ENCODE measurements at places on chromosomes 2 and 18.
A peak's percentile ranks its signal among the peaks of the same experiment; 100 is the strongest.

GRCh38 chr2:47359375-47359868, 43.5 kb upstream of the MSH2 start:
- H3K27ac ChIP-seq = no peak overlapping the region
- no peaks in the 10 kb centered on the region for H3K4me1 ChIP-seq
- H3K36me3 ChIP-seq = no peaks in the 10 kb centered on the region
- H3K27me3 ChIP-seq = no peaks in the 10 kb centered on the region
- no peak for DNase-seq
- no peak overlapping the region for H3K4me3 ChIP-seq

DNA sequence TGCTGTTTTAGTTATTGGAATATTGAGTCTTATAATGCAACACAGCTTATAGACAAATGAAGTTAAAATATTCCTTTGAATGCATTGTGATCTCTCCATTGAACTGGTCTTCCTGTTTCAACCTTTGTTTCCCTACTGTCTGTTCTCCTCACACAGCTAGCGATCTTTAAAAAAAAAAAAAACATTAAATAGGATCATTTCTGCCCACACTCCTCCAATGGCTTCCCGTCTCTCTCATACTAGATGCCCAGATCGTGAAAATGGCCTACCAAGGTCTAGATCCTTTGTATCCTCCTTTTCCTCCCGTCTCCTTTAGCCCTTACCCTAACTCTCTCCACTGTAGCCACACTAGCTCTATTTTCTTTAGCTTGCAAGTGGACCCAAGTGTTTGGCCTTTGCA, 2.4 kb downstream of the FAM171B start:
- H3K27ac ChIP-seq = no peak overlapping the region
- DNase-seq = no peak
- H3K4me3 ChIP-seq = no peak overlapping the region
- H3K36me3 ChIP-seq = no peaks in the 10 kb centered on the region

DNA sequence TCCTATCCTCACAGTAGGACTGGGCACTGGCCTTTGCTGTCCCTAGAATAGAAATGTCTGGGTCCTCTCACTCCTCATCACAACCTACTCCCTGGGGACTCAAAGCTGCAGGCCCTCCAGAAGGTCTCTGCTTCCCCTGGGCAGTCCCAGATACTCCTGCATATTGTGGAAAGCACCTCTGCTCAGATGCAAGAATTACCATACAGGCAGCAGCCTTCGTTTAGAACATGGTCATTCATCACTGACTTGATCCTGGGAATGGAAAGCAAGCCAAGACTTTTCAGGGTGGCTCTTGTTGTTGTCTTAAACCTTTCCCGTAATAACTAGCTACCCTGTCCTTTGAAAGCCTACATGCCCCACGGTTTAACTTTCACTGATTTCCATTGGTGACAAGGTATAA, 53.1 kb upstream of the NPAS2 start:
- H3K4me1 ChIP-seq = no peaks in the 10 kb centered on the region
- no peak overlapping the region for H3K4me3 ChIP-seq
- no peak for DNase-seq
- no peaks in the 10 kb centered on the region for H3K36me3 ChIP-seq

GRCh38 chr18:77344786-77345500, 95.3 kb downstream of the GALR1 start:
- H3K27ac ChIP-seq = no peak overlapping the region
- no peaks in the 10 kb centered on the region for H3K36me3 ChIP-seq
- DNase-seq = no peak
- no peak overlapping the region for H3K4me3 ChIP-seq
- no peaks in the 10 kb centered on the region for H3K4me1 ChIP-seq
- H3K27me3 ChIP-seq = no peaks in the 10 kb centered on the region

- peak overlapping the region; percentile 36 for H3K4me3 ChIP-seq
- DNase-seq = peak; percentile 25
- peaks cover 12% of the 10 kb centered on the region for H3K4me1 ChIP-seq
- H3K27me3 ChIP-seq = no peaks in the 10 kb centered on the region
- no peaks in the 10 kb centered on the region for H3K36me3 ChIP-seq
Observed at GRCh38 chr18:12911025-12911928, 27.2 kb upstream of the PTPN2 start.

DNA sequence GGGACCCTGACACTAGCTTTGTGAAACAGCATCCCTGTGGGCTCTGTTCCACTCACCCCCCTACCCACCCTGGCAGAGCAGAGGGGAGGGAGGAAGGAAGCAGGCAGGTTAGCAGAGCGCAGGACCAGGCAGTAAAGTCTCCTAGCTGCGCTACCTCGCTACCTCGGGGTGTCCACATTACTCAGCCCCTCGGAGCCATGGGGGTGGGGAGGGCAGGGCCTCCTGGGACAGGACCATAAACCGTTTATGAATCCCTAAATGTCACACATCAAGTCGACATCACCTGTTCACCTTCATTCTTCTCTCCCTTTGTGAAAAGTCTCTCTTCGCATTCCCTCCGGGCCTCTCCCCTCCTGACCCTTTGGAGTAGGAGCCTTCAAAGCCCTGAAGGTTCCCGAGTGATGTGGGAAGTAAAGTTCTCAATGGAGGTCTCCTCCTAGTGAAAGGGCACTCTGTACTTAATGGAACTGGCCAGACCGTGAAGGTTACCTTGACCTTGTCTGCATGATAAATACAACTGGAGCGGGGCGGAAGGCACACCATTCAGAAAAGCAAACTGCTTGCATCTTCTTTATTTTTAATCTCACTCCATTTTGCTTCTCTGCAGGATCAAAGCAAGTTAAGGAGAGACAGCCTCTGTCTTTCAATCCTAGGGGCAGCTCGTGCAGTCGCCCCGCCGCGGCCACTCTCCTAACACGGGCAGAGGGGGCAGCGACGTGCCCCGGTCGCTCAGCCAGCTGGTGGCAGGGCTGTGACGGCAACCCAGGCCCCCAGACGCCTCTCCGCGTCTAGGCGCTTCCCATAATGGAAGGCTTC, 23.7 kb upstream of the SMAD7 start:
- peak overlapping the region; percentile 50 for H3K4me3 ChIP-seq
- no peaks in the 10 kb centered on the region for H3K27me3 ChIP-seq
- no peaks in the 10 kb centered on the region for H3K36me3 ChIP-seq
- H3K4me1 ChIP-seq = peaks cover 19% of the 10 kb centered on the region

- peaks cover 6% of the 10 kb centered on the region for H3K4me1 ChIP-seq
- DNase-seq = no peak
- no peak overlapping the region for H3K27ac ChIP-seq
- no peaks in the 10 kb centered on the region for H3K36me3 ChIP-seq
- no peak overlapping the region for H3K4me3 ChIP-seq
Observed at GRCh38 chr2:160967523-160967922, 192.7 kb upstream of the TANK start.

- no peak for DNase-seq
- peaks cover 3% of the 10 kb centered on the region for H3K4me1 ChIP-seq
- no peaks in the 10 kb centered on the region for H3K27me3 ChIP-seq
- no peaks in the 10 kb centered on the region for H3K36me3 ChIP-seq
- no peak overlapping the region for H3K4me3 ChIP-seq
Observed at GRCh38 chr18:46291149-46291548, 187.0 kb downstream of the HAUS1 start.

DNA sequence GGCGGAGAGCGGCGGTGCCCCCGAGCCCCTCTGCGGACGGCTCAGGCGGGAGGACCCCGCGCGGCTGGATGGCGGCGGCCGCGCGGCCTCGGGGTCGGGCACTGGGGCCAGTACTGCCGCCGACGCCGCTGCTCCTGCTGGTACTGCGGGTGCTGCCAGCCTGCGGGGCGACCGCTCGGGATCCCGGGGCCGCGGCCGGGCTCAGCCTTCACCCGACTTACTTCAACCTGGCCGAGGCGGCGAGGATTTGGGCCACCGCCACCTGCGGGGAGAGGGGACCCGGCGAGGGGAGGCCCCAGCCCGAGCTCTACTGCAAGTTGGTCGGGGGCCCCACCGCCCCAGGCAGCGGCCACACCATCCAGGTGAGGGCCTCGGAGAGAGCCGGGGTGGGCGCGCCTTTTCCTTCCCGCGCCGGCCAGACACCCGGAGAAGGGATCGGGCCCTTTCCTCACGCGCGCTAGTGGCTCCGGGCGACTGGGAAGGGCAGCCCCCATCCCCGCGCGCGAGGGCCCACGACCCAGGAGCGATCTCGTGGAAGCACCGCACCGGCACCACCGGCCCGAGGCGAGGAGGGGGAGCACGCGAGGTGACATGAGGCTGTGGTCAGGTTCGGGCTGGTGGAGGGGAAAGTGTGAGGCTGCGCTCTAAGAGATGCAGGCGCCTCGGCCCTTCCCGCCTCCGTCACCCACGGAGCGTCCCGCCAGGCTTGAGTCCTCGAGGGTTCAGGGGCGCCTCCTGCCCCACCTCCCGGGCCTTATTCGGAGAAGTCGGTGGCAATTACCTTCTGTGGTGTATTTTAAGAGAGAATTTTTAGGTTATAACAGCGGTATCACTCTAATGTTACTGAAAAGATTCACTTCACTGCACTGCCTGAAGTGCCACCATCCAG, 607 bp downstream of the LAMA3 start:
- H3K27ac ChIP-seq = peak overlapping the region; percentile 63
- peaks cover 17% of the 10 kb centered on the region for H3K4me1 ChIP-seq
- H3K27me3 ChIP-seq = peaks cover 78% of the 10 kb centered on the region
- peak overlapping the region; percentile 49 for H3K4me3 ChIP-seq
- DNase-seq = peak; percentile 36
- no peaks in the 10 kb centered on the region for H3K36me3 ChIP-seq

GRCh38 chr2:41791523-41791922, 256.3 kb upstream of the PKDCC start:
- no peaks in the 10 kb centered on the region for H3K36me3 ChIP-seq
- no peak overlapping the region for H3K27ac ChIP-seq
- H3K4me1 ChIP-seq = no peaks in the 10 kb centered on the region
- DNase-seq = peak; percentile 43

DNA sequence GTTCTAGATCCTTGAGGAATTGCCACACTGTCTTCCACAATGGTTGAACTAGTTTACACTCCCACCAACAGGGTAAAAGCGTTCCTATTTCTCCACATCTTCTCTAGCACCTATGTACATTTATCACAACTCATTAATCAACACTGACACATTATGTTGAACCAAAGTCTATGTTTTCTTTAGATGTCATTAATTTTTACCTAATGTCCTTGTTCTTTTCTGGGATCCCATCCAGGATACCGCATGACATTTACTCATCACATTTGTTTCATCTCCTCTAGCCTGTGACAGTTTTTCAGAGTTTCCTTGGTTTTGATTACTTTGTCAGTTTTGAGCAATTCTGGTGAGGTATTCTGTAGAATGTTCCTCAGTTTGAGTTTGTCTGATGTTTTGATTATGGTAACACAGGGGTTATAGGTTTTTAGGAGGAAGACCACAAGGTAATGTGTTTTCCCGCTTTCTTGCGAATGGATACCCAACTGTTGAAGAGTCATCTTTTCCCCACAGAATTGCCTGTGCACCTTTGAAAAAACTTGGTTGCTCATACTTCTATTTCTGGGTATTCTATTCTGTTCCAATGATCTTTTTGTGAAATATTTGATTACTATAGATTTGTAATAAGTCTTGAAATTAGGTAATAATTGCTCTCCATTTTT, 3.0 kb upstream of the UGT1A9 start:
- no peaks in the 10 kb centered on the region for H3K36me3 ChIP-seq
- no peaks in the 10 kb centered on the region for H3K4me1 ChIP-seq
- no peak overlapping the region for H3K27ac ChIP-seq
- DNase-seq = no peak
- no peak overlapping the region for H3K4me3 ChIP-seq
- no peaks in the 10 kb centered on the region for H3K27me3 ChIP-seq

DNA sequence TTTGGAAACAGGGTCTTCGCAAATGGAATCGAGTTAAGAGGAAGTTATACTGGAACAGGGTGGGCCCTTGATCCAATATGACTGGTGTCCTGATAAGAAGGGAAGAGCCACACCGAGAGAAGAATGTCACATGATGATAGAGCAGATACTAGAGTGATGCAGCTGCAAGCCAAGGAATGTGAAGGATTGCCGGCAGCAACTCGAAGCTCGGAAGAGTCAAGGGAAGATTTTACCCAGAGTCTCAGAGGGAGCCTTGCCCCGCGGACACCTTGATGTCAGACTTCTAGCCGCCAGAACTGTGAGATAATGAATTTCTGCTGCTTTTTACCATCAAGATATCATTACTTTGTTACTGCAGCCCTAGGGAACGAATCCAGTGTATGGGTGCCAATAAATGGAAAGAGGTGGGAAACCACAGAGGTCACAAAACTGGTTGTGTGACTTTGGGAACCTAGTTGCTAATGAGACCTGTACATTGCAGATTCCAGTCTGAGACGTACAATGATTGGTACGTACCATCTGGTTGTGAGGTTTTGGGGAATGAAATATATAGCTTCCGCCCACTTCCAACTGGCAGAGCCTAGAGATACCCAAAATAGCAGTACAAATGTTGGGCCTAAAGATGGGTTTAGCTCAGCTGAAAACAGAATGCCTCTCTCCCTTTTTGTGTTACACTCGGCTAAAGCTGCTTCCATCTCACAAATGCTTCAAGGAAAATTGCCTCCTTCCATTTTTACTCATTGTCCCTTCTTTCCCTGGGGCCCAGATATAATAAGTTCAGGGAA, 28.6 kb upstream of the VWA3B start:
- no peak overlapping the region for H3K4me3 ChIP-seq
- no peaks in the 10 kb centered on the region for H3K27me3 ChIP-seq
- no peaks in the 10 kb centered on the region for H3K4me1 ChIP-seq
- H3K36me3 ChIP-seq = no peaks in the 10 kb centered on the region
- H3K27ac ChIP-seq = no peak overlapping the region
- no peak for DNase-seq

DNA sequence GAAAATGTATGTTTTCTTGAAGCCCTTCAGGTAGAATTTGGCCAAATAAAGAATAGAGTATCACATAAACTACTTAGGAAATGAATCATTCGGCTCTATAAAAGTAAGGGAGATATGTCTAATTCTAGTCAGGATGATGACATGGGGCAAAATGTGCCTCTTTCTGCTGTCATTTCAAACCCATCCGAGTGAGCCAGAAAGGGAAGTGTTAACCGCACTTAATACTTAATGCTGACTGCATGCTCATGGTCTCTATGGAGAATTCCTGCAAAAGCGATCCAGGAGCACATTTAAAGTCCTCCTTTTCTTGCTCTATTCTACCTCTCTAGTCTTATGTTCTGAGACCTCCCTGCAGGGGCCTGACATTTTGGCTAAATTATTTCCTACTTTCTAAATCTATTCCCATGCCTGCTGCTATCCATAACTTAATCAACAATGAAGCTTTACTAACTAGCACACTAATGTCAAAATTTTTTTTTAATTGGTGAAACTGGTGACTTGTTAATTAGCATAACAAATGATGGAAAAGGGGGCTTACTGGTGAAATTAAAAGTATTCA, 127.4 kb downstream of the CDC42EP3 start:
- no peaks in the 10 kb centered on the region for H3K27me3 ChIP-seq
- H3K36me3 ChIP-seq = no peaks in the 10 kb centered on the region
- no peak overlapping the region for H3K4me3 ChIP-seq
- no peak overlapping the region for H3K27ac ChIP-seq
- H3K4me1 ChIP-seq = no peaks in the 10 kb centered on the region

- no peak for DNase-seq
- no peaks in the 10 kb centered on the region for H3K36me3 ChIP-seq
- H3K27me3 ChIP-seq = no peaks in the 10 kb centered on the region
- peaks cover 12% of the 10 kb centered on the region for H3K4me1 ChIP-seq
- H3K27ac ChIP-seq = no peak overlapping the region
- no peak overlapping the region for H3K4me3 ChIP-seq
Observed at GRCh38 chr2:28357948-28358667, 34.5 kb upstream of the FOSL2 start.

Data from left lung (tissue), 14 donors.